ENCODE measurements at places on chromosomes 4 and X.
A peak's percentile ranks its signal among the peaks of the same experiment; 100 is the strongest.

DNA sequence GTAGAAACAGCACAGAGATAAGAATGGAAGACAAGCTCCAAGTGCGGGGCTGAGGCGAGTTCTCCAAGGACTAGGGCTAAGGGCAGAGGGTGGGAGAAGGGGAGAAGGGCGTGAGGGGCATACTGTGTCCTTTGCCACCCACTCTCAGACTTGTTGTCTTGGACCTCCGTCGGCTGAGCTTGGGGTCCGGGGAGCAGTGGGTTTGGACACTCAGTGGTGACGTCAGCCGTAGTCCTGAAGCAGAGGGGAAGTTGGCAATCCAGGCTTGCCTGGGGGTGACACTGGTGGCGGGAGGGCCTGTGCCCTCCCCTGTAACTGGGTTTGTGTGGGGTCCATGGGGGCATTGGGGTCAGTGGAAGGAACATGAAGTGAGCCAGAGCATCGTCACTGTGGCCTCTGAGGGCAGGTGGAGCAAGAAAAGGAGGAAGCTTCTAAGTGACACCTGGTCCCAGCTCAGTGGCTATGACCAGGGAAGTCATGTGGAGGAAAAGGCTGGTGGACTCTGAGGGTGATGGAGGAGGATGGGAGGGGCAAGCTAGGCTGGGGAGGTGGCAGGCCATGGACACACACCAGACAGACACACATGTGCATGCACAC is 17.6 kb downstream of the CD99 start:
- DNase-seq, result no peak

DNA sequence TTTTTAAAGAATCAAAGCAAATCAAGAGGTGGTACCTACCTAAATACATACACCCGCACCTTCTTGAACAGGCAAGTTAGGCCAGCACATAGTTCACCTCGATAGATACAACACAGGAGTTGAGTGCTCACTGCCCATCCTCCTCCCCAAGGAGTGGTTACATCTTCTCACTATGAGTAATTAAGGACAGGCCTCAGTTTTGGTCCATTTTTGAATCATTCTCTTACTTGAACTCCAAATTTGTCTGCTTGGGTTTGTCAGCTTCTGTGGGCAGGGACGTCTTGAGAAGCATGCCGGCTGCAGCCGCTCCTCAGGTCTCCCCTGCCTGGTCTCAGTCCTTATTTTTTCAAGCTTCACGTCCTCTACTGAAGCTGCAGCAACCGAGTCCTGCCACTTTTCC is 190.6 kb upstream of the RBPJ start:
- DNase-seq, result no peak

DNA sequence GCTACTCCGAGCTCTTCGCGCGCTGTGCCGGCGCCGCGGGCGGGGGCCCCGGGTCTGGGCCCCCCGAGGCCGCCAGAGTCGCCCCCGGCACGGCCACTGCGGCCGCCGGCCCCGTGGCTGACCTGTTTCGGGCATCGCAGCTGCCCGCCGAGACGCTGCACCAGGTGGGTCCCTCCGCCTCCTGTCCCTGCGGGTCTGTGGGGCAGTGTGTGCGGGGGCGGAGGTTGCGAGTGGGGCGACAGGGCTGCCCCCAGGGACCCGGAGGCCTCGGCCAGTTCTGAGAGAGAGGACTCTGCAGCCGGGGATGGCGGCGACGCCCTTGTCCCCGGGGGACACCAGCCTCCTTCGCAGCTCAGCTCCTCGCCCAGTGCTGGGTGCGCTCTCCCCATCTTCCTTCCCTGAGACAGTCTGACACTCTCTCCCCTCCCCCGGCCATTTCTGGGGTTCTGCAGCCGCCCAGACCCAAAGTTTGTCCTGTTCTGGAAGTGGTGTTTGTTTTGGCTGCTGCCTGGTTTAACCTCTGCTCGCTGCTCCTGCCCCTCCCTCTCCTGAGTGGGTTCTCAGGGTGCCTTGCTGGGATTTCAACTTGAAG is 609 bp downstream of the REPS2 start:
- DNase-seq, result no peak

DNA sequence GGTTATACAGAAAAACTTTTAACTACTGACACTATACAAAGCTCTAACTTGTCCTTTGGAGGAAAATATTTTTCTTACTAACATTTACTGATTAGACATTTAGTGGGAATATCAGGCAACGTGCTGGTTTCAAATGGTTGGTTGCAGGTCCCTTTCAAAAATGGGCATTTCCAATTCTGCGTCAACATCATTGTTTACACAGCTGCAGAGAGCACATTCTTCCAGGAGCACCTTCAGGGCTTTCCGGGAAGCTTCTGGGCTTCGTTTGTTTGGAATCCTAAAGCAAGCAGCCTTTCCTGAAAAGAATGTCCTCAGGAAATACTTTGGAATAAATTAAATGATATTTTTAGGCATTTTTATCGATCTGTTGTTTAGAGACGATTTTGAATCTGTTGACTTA is 289.7 kb downstream of the TRIML1 start:
- no peak for DNase-seq

DNA sequence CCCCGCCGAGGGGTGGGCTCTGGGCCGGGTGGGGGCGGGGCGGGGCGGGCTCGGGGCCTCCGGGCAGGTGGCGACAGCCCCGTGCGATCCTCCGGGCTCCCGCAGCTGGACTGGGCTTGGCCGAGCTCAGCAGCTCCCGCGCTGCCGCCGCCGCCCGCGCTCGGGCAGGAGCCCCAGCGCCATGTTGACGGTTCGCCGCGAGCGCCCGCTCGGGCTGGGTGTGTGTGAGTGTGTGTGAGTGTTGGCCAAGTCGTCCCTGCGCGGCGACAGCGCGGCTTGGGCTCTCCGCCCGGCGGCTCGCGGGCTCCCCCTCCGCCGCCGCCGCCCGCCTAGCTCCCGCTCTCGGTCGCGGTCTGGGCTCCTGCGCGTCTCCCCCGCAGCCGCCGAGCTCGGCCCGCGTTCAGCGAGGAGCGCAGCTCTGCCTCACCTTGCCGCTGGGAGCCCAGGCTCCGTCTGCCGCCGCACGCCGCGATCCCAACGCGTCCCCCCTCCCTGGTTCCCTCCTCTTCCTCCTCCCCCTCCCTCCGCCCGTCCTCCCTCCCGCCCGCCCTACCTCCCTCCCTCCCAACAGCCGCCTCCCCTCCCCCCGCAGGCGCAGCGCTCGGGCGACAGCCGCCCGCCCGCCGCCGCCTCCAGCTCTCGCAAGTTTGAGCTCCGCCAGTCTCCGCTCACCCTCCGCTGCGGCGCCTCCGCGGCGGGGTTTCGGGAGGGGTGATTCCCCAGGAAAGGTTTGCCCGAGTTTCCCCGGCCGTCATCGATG is at the start of gene BCOR:
Gene BCOR, minus strand, starts transcription at position 455 of the 760 bp plus-strand sequence. CDS start 20,029 bp downstream, outside the sequence.
- DNase-seq, result no peak

- DNase-seq, result no peak
Measured at GRCh38 chr4:185307136-185307950, 88.4 kb downstream of the LRP2BP start.

DNA sequence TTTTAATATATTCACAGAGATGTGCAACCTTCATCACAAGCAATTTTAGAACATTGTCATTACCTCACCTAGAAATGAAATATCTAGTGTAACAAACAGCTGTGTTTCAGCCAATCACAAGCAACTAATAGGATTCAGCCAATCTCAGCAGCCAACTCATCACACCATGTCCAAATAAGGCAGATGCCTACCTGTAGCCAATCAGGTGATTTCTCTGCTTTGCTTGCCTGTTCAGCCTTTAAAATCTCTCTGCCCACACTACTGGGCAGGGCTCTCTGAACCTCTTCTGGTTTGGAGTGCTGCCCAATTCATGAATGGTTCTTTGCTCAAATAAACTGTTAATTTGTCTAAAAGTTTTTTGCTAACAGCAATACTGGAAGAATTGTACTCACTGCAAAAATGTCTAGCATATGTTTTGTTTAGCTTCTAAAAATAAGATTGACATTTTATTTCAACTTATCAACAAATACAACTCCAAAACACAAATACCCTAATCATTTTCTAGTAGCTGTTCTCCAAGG is 52.4 kb upstream of the IGFBP7 start:
- no peak for DNase-seq

DNA sequence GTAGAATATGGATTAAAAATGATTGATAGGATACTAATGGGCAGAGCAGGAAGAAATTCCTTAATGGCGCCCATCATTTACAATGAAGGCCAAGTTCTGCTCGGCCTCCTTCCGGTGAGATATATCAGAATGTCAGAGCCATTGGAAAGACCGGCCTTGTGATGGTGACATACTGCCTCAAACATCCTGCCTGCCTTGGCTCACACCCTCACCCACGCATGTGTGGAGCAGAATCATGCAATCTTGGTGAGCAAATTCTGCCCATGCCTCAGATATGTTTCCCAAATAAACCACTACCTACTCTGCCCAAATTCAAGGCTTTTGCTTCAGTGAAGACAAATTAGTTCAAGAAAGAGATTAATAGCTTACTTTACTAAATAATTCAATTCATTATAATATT is 163.3 kb downstream of the MID1 start:
- DNase-seq, result no peak

DNA sequence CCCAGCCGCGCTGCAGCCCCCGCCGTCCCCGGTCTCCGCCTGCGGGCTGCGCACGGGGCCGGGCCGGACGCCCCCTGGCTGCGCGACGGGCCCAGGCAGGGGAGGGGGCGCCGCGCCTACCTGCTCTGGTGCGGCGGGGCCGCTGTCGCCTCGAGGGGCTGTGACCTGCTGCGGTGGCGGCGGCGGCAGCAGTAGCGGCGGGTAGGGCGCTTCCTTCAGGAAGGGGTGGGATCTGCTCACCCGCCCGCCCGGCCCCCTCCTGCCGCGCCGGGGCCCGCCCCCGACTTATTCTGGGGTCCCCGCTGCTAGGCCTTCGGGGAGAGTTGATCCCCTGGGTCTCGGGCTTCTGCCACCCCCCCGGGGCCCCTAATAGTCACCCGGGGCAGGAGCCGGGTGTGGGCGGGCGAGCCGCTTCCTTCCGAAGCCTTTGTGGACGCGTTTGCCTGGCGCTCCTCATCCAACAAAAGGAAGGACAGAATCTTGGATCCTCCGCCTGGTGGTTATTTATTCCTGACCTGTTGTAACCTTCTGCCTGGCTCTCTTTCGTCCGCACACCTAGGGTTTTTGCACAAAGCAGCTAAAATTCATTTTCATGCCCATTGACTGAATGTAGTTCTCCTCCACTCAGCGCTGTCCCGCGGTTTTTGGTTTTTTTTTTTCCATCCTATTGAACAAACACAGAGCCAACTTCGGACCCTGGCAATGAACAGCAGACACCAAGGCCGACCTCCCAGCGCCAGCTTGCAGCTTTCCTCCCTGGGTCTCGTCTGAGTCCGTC is at the start of gene TMEM150C:
Gene TMEM150C, minus strand, starts transcription at position 203 of the 778 bp plus-strand sequence. CDS start 57,331 bp downstream, outside the sequence.
- no peak for DNase-seq

- DNase-seq, result no peak
Measured at GRCh38 chr4:6657242-6658208, 17.0 kb downstream of the MRFAP1 start.

DNA sequence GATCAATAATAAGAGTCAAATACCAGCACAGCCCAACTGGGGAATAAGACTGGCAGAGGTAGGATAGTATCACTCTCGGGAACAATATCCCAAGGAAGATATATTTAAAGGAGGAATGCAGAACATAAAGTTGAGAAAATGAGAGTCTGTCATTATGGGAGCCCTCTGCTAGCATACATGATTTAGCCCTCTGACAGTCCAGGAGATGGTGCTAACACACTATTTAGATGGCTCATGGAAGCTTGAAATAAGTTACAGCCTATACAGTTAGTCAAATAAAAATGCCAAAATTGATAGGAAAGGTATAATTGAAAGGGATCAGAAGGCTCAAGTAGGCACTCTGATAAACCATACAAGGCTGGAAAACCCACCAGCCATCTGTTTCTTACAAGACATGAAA is 201.0 kb upstream of the NEIL3 start:
- DNase-seq, result no peak

GRCh38 chrX:117407449-117408150 is 709.0 kb downstream of the KLHL13 start:
- DNase-seq, result no peak

GRCh38 chrX:17689971-17690409 is 47.3 kb upstream of the SCML1 start:
- DNase-seq, result peak; percentile 64

GRCh38 chr4:70336043-70336442 is 1.3 kb downstream of the CABS1 start:
- no peak for DNase-seq

GRCh38 chr4:142781114-142781513 is 65.0 kb downstream of the INPP4B start:
- DNase-seq, result no peak

DNA sequence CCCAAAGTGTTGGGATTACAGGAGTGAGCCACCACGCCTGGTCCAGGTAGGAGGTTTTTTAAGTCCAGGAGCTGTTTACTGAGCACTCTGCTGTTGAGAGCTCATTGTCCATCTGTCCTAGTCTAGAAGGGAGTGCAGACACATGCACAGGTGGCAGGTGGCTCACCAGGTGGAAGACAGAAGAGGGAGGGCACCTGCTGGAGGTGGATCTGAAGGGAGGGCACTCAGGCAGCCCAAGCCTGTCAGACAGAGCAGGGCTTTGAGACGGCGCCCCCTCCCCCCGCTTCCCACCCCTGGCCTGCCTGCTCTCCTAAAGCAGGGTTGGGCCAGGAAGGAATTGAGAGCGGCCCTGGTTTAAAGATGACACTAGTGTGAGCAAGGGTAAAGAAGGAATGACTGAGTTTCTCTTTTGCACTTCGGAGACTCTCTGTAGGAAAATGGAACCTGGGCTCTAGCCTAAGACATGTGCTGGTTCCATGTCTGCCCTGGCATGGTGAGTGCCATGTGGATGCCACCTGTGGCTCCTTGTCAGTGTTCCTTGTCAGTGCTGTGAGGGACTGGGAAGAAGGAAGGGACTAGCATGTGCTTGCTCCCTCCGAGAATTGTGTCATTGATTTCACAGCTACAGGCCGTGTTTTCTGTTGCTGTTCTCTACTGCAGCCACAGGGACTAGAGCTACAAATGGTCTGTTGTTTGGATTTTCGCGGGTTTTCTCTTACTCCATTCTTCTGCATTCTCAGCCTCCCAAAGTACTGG is 108.6 kb downstream of the TNIP2 start:
- no peak for DNase-seq

DNA sequence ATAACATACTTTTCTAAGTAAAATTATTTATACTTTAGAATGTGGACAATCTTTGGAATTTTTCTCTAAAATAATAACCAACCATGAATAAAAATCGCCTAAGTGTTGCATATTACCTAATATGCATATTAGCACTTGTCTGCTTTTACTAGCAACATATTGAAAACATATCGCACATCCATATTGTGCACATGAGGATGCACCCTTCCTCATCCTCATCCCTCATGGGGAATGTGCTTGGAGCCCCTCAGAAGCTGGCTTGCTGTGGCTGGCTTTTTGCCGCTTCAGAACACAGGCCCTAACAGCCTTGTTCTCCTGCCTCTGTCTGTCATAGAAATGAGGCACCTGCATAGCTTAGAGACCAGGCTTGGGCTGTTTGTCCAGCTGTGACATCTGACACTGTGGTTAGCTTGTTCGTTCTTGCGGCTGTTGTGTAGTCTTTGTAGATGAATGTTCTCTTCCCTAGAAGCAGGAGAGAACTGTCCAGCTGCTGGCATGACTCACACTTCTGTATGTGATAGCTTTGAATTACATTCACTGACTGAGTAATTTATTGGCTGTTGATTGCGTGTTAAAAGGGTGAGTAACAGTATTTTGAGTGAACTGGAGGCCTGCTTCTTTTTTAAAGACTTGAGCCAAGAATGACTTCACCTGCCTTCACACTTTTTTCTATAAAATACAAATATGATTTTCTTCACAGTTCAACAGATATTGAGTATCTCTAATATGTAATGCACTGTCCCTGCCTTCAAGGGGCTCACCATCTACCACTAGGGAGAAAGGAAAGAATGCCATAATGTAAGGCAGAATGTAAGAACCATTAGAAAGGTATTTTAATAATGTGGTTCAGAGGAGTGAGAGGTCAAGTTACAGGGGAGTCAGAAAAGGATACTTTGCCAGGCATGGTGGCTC is 81.9 kb downstream of the HMGB2 start:
- peak; percentile 52 for DNase-seq
